Hindlimb muscle (tissue), 1 donor: ENCODE measurements at places on chromosomes 12 and 14.

- DNase-seq = no peak
Observed at GRCh38 chr14:52755607-52756316, 25.8 kb downstream of the STYX start.

- DNase-seq = no peak
Observed at GRCh38 chr12:31860401-31860800, 98.8 kb upstream of the RESF1 start.

- DNase-seq = no peak
Observed at GRCh38 chr14:75626396-75626795, 34.3 kb downstream of the ERG28 start.

- no peak for DNase-seq
Observed at GRCh38 chr12:11651381-11651780, 1.9 kb downstream of the ETV6 start.

DNA sequence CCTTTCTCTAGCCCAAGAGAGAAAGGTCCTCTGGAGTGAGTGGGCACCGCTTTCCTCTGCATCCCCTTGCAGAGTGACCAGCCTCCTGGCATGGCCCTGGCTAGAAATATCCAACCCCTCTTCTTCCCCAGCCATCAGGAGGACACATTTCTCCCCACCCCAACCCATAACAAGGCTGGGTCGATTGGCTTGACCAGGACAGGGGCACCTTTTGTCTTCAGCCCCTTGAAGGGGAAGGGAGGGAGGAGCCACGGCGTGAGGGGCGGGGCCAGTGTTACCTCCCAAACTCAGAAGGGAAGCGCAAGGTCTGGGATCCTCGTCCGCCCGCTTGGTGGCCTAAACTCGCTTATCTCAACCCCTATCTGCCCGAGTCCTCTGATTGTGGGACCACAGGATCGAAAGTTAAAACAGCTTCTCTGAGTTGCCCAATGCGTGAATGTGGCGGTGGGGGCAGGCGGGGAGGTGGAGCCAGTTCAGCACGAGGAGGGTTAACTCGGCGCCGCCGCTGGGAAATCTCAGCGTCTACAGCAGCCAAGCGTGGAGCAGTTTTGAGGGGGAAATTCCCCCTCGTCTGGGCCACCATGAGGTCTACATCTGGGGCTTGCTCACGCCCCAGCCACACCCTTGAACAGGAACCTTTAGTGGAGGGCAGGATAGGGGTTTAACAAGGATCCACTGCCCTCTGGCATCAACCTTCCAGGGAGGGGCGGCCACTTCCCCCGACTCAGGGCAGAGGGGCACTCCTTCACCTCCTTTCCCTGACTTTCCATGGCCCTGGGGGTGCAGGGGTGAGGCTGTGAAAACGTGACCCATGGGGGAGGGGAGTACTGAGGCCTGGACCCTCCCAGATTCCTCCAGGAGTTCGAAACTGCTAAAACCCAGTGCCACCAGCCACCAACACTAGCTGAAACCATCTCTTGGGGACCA, 795 bp downstream of the STAT6 start:
- DNase-seq = peak; percentile 49

DNA sequence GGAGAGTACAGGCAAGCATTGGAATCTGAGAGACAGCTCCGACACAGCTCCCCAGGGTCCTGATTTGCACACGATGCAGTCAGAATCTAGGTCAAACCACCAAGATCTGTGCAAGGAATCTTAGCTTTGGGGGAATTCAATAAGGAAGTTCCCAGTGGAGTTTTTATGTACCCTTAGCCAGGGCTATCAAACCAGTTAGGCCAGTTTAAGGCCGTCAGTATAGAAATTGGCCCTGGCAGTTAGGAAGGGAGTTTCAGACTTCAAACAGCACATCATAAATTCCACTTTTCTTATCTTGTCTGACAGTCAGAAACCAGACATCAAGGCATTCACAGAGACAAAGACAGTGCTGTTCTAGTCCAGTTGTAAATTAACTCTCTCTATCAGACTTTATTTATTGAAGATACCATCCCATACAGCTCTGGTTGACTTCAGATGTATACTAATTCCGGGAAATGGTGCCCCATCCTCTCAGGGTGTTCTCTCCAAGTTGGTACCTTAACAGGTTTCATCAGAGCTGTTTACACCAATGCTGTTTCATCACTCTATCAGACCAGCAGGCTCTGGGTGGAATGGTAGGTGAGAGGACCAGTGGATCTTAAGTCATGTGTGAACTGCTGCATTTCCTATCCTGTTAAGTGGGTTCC, 157.5 kb upstream of the ATF7IP start:
- DNase-seq = no peak

- no peak for DNase-seq
Observed at GRCh38 chr14:91400696-91401095, 16.9 kb downstream of the CCDC88C start.

- DNase-seq = no peak
Observed at GRCh38 chr12:96889273-96889933, 17.7 kb upstream of the NEDD1 start.

- DNase-seq = no peak
Observed at GRCh38 chr12:105850103-105850968, 288.4 kb downstream of the NUAK1 start.

DNA sequence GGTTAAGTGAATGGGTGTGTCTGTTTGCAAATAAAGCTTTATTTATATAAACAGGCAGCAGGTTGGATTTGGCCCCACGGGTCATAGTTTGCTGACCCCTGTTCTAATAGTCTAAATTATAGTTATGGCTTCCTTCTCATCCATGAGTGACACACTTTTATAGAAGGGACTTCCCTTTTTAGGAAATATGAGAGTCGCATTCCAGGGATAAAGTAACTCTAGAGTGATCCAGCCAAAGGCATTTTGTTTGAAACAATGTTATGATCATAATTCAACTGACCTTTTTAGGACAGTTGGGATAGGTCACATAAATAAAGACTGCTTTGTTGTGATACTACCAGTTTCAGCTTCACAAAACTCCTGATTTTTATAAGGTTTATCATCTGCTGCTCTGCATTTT, 87.9 kb downstream of the ALX1 start:
- DNase-seq = no peak

DNA sequence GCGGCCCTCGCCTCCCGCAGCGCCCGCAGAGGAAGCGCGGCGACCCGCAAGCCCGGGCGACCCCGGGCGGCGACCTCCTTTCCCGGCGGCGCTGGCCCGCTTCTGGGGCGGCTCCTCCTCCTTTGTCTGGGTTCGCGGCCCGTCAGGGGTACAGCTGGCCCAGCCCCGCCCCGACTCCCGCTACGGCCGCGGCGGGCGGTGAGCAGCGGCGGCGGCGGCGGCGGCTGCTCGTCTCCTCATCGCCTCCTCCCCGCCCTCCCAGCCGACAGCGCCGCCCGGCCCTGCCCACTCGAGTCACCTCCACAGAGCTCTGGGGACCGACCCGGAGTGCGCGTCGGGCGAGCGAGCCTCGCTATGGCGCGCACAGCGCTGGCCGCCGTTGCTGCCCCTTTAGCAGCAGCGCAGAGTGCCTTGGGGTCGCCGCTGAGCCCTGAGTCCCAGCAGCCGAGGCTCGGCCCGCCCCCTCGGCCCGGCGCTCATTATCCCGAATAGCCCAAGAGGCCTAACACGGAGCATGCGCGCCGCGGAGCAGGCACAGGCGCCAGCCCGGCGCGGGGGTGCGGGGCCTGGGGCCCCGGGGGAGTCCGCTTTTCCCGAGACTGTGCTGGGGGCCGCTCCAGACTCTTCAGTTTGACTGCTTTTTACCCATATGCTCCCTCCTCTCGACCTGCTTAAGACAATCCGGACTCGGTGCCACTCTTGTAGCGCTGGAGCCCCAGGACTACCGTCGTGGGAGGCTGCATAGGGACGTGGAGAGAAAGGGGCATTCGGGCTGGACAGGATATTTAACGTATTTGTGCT, at the start of gene SOS2:
SOS2 (minus strand) TSS at position 104 of the 801 bp plus-strand sequence. CDS start 295 bp downstream, outside the sequence.
- peak; percentile 90 for DNase-seq

GRCh38 chr14:51805541-51805940, 54.9 kb upstream of the GNG2 start:
- no peak for DNase-seq
